ENCODE measurements at places on chromosomes 2 and 18. TPM values are rescaled to one million over a fixed set of nuclear protein-coding genes. Genes with fewer than 3 reads are reported as not detected.
A peak's percentile ranks its signal among the peaks of the same experiment; 100 is the strongest.

Gene UGT1A5
- not detected for total RNA-seq

Gene PLGLB2
- 3.6 TPM for total RNA-seq

Gene LBX2
- not detected for total RNA-seq

- H3K27ac ChIP-seq = no peak overlapping the region
- H3K4me3 ChIP-seq = no peak overlapping the region
- no peaks in the 10 kb centered on the region for H3K27me3 ChIP-seq
- no peaks in the 10 kb centered on the region for H3K36me3 ChIP-seq
- no peak for DNase-seq
Observed at GRCh38 chr2:17625446-17625845, 85.0 kb downstream of the VSNL1 start.

DNA sequence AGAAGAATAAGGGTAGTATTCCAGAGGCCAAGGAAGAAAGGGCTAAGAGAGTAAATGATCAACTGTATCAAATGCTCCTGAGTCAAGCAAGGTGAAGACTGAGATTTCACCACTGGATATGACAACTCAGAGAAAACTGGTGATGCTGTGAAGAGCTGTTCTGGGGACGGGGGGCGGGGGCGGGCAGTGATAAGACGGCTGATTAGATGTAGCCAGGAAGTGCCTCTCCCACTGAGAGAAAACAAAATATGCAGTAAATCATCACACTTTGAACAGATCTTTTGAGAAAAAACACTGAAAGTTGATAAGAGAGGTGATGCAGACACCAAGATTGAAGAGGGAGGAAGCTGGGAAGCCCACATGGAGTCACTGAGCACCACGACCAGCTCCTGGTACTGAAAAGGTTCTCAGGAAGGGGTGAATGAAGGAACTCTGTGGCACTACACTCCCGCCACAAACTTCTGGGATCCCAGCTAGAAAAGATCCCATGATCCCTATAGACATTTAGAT, 75.8 kb downstream of the MYO3B start:
- no peak overlapping the region for H3K27ac ChIP-seq
- H3K36me3 ChIP-seq = no peaks in the 10 kb centered on the region
- H3K4me1 ChIP-seq = no peaks in the 10 kb centered on the region
- H3K4me3 ChIP-seq = no peak overlapping the region
- no peak for DNase-seq

DNA sequence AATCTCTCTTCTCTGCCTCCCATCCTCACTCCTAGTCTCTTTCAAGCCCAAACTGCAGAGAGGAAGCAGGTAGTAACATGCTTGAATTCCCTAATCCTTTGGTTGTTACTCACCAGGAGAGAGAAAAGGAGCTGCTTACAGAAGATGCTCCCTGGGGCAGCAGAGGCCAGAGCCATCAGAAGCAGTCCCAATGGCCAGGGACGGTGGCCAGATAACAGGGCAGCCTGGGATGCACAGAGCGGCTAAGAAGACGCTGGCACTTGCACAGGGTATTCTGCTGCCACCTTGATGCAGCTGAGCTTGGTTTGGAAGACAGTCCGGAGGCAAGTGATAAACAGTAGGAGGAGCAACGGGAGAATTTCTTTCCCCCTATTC, 250 bp downstream of the DSC1 start:
- H3K4me1 ChIP-seq = no peaks in the 10 kb centered on the region
- no peak overlapping the region for H3K27ac ChIP-seq
- H3K27me3 ChIP-seq = no peaks in the 10 kb centered on the region
- H3K4me3 ChIP-seq = no peak overlapping the region

GRCh38 chr2:212158081-212158480, 380.5 kb downstream of the ERBB4 start:
- no peak for DNase-seq
- no peak overlapping the region for H3K4me3 ChIP-seq
- H3K27ac ChIP-seq = no peak overlapping the region
- H3K36me3 ChIP-seq = no peaks in the 10 kb centered on the region
- no peaks in the 10 kb centered on the region for H3K27me3 ChIP-seq

DNA sequence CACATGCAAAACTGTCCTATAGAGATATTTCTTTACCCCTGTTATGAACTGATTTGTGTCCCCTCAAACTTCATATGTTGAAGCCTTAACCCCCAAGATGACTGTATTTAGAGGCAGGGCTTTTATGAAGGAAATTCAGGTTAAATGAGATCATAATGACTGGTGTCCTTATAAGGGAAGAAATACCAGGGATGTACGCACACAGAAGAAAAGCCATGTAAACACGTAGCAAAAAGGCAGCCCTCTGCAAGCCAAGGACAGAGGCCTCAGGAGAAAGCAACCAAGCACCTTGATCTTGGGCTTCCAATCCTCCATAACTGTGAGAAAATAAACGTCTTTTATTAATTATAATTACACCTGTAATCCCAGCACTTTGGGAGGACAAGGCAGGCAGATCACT, 101.3 kb upstream of the NDUFV2 start:
- no peaks in the 10 kb centered on the region for H3K27me3 ChIP-seq
- no peak for DNase-seq
- H3K27ac ChIP-seq = no peak overlapping the region
- peaks cover 28% of the 10 kb centered on the region for H3K4me1 ChIP-seq

- no peaks in the 10 kb centered on the region for H3K27me3 ChIP-seq
- no peaks in the 10 kb centered on the region for H3K4me1 ChIP-seq
- no peak overlapping the region for H3K27ac ChIP-seq
- H3K4me3 ChIP-seq = no peak overlapping the region
- no peaks in the 10 kb centered on the region for H3K36me3 ChIP-seq
- no peak for DNase-seq
Observed at GRCh38 chr2:85926931-85927661, 38.3 kb upstream of the ST3GAL5 start.

DNA sequence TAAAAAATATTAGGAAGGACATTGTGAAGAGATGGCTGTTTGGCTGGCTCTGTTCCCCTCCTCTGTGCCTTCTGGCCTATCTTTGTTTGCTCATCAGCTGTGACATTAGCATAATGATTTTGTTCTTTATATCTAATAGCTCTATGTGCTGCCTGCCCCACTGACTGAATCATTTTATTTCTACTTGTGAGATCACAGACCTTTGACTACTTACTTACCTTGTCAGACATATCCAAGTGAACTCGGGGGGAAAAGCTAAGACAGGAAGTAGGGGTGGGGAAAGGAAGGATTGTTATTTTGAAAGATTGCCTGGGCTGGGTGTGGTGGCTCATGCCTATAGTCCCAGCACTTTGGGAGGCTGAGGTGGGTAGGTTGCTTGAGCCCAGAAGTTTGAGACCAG, 104.2 kb downstream of the ASAP2 start:
- peaks cover 58% of the 10 kb centered on the region for H3K4me1 ChIP-seq
- no peak for DNase-seq
- peak overlapping the region; percentile 87 for H3K27ac ChIP-seq
- no peak overlapping the region for H3K4me3 ChIP-seq
- no peaks in the 10 kb centered on the region for H3K27me3 ChIP-seq
- no peaks in the 10 kb centered on the region for H3K36me3 ChIP-seq

DNA sequence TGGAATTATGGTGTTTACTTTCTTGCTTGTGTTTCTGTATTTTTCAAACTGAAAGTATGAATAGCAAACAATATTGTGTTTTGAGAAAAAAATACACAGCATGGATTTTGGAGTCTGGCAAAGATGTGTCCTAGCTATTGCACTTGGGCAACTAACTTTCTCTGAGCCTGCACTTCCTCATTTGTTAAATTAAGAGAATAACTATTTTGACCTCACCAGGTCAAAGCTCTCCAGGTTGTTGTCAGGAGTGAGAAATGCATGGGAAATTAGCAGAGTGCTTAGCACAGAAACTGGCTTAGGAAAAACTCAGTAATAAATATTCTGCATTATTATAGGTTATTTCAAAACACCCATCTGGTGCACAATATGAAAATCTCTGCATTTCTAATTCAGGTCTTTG, 28.2 kb downstream of the LYPD1 start:
- no peak overlapping the region for H3K27ac ChIP-seq
- no peaks in the 10 kb centered on the region for H3K4me1 ChIP-seq
- H3K36me3 ChIP-seq = no peaks in the 10 kb centered on the region

GRCh38 chr18:32360682-32361345, 109.9 kb downstream of the GAREM1 start:
- DNase-seq = no peak
- H3K4me1 ChIP-seq = no peaks in the 10 kb centered on the region
- H3K27me3 ChIP-seq = no peaks in the 10 kb centered on the region
- H3K27ac ChIP-seq = no peak overlapping the region

DNA sequence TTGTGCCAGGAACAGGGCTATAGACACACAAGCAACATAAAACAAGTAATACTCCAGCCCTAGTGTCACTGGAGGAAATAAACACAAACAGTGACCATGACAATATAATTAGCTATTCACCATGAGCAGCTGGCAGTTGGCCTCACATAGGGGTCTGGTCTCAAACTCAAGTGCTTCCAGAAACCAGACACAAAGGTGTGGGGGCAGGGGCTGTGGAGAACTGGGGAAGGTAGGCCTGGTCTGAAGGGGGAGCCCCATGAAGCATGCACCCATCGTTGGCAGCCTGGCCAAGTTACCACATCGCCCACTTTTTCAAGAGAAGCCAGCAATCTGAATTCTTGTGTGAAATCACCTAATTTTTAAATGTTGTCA, 49.5 kb upstream of the SP3 start:
- no peak overlapping the region for H3K27ac ChIP-seq
- peak; percentile 40 for DNase-seq
- no peaks in the 10 kb centered on the region for H3K36me3 ChIP-seq
- H3K27me3 ChIP-seq = no peaks in the 10 kb centered on the region

DNA sequence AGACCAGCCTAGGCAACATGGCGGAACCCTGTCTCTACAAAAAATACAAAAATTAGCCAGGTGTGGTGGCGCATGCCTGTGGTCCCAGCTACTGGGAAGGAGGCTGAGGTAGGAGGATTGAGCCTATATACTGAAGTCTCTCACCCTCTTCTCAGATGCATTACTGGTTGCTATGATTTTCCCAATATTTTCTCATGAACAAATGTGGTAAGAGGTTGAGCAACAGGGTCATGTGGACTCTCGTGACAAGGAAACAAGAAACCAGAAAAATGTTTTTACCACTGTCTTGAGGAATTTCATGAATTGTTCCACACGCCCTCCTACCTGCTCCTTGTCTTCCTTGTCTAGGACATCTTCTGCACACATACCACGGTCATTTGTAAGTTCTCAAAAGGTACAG, 12.4 kb downstream of the LMAN2L start:
- peak; percentile 10 for DNase-seq
- H3K27ac ChIP-seq = no peak overlapping the region
- no peak overlapping the region for H3K4me3 ChIP-seq
- H3K4me1 ChIP-seq = no peaks in the 10 kb centered on the region
- peaks cover 31% of the 10 kb centered on the region for H3K36me3 ChIP-seq

GRCh38 chr2:56315376-56315775, 131.6 kb downstream of the CCDC85A start:
- no peak overlapping the region for H3K27ac ChIP-seq
- no peak overlapping the region for H3K4me3 ChIP-seq
- peaks cover 17% of the 10 kb centered on the region for H3K4me1 ChIP-seq
- no peaks in the 10 kb centered on the region for H3K27me3 ChIP-seq
- no peak for DNase-seq
- H3K36me3 ChIP-seq = no peaks in the 10 kb centered on the region

Data from sigmoid colon (tissue), 7 donors.